ENCODE measurements at places on chromosomes 13 and 19. TPM values are rescaled to one million over a fixed set of nuclear protein-coding genes. Genes with fewer than 3 reads are reported as not detected.

DNA sequence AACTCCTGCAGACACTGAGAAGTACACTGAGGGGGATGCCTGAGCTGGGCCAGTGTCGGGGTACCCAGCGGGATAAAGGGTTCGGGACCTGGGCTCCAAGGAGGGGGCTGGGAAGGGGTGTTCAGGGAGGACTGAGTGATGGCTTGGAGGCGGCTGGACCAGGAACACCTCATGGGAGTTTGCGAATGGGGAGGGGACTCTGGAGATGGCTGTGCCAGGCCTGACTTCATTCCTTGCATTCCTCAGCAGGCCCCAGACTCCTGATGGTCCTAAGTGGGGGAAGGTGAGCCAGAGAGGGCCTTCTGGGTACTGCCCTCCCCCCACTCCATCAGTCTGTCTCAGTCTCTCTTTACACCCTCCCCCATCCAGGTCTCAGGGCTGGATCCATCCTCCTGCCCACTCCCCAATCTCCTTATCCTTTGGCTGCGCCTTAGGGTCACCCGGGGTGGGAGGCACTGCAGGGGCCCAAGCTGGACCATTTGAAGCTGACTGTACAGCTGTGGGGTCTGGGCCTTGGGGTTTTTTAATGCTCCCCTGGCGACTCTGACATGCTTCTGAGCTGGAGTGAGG lies 13.8 kb downstream of the PAK4 start:
- DNase-seq = no peak

- DNase-seq = no peak
Observed at GRCh38 chr13:98657506-98658085, 80.7 kb upstream of the STK24 start.

DNA sequence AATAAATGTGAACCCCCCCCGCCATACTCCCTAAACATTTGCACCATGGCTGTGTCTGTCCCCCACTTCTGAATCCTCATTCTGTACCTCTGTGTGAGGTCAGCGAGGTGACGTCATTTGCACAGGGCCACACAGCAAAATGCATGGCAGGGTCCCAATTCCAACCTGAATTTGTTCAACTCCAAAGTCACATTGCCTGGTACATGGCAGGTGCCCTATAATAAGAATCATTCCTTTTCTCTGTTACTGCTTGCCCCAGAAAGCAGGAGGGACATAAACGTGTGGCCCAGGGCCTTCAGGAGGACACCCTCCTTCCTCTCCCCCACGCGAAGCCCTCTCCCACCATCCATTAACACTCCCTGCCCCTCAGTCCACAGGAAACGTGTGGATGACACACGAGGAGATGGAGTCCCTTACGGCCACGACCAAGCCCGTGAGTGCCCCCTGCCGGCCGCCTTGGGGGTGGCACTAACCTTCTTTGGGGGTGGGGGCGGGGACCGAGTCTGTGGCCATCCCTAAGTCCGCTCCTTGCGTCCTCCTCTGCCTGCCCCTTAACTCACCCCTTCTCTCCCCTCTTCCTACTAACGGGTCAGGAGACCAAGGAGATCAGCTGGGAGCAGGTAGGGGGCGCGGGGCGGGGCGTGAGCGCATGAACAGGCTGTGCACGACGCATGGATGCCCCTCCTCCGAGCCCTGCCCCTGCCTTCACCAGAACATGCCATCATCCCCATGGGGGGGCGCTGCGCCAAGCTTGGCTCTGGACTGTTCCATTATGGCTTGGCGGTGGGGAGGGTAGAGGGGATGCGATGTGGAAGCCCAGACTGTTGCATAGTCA lies 9.4 kb downstream of the HRC start:
- peak; percentile 78 for DNase-seq

ANKLE1 gene
- 0.29 TPM for polyA plus RNA-seq

Data from hepatocyte (in vitro differentiated cells).